Activated CD4-positive, alpha-beta T cell treated with anti-CD3 and anti-CD28 coated beads, Interleukin-2, Interleukin-4, amounts not matched to agents 100 ng/mL and 50 ng/mL, durations not matched to agents 16 hours and 8 hours (primary cell): ENCODE measurements at places on chromosomes 3 and 15.
A peak's percentile ranks its signal among the peaks of the same experiment; 100 is the strongest.

GRCh38 chr3:14266361-14266760, 87.7 kb downstream of the LSM3 start:
- DNase-seq, result no peak

DNA sequence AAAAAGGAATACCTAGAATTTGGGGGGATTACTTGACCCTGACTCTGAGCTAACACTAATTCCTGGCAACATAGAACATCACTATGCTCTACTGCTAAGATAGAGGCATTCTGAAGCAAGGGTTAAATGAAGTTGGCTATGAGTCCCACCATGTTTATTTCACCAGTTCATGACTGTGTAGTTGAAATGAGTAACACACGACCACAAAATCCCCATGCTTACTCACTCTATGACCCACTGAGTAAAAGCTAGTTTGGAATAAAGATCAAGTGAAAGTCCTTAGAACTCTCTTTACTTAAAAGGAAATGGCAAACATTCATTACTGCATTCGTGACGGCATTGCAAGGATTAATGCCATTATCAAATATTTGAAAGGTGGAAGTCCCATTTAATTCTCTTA, 47.4 kb downstream of the MRPL46 start:
- peak; percentile 73 for DNase-seq

GRCh38 chr15:66938114-66938830, 127.1 kb upstream of the SMAD3 start:
- no peak for DNase-seq

DNA sequence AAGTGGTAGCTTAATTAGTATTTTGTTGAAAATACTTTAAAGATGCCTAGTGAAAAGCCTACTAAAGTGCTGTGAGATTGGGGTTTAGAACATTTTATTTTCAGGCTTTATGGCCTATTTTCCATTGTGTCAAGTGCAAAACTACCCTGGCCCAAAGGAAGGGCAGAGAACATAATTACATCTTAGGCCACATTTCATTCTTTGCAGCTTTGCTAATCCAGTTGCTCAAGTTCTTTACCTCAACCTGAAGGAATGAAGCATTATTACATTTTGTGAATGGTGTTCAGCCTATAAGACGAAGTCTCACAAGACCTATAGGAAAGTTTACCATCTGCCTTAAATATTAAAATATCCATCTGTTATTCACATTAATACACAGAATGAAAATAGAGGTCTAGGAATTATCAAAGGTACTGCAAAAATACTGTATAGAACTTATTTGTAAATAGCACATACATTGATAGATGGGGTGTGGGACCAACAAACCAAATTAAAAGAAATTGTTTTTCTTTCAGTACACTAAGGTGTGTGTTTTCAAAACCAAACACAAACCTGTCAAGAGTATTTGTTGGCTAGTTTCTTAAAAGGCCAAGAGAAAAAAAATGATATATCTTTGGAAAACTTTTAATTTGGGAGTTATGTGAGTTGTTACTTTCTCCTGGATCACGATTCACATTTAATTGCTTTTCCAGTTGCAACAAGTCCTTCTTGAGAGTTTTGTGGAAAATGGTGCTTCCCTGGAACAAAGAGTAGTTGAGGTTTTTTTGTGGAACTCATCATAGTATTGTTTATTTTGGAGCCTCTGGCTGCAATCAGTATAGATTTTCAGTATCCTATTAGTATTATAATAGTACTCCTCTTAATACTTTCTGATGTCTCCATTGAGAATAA, 12.0 kb upstream of the SETD5 start:
- no peak for DNase-seq

GRCh38 chr15:99155961-99156443, 51.1 kb downstream of the SYNM start:
- DNase-seq, result no peak

- no peak for DNase-seq
Measured at GRCh38 chr3:162605651-162606204, 1109.1 kb downstream of the OTOL1 start.

- no peak for DNase-seq
Measured at GRCh38 chr3:118987477-118987876, 47.2 kb downstream of the IGSF11 start.

- no peak for DNase-seq
Measured at GRCh38 chr3:172467170-172467824, 19.0 kb upstream of the GHSR start.

DNA sequence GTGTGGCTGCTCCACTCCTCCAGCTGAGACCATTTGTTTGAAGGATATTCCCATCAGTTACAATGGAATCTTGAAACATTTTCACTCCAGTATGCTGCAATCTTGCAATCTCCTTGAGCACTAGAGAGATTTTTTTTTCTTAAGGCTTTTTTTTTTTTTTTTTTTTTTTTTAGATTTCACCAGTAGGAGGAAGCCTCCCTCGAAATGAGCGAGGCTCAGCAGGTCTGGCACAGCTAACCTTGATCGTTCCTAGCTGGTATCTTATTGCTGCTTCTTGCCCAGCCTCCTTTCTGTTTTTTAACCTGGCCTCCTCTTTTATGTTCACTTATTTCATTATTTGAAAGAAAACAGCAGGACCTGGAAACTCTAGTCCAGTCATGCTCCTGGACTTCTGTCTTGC, 48.1 kb downstream of the RAP2B start:
- no peak for DNase-seq

GRCh38 chr3:15427182-15427880, at the start of the genes EAF1 and METTL6:
TSS of gene EAF1 (plus strand) at chr3:15427598. CDS start at chr3:15427780, 182 bp downstream.
TSS of gene METTL6 (minus strand) at chr3:15427544. CDS start at chr3:15426511, 1,033 bp downstream.
- peak; percentile 85 for DNase-seq

GRCh38 chr3:165233501-165234195, 37.5 kb upstream of the SLITRK3 start:
- DNase-seq, result no peak

- no peak for DNase-seq
Measured at GRCh38 chr3:190077395-190078045, 43.2 kb downstream of the P3H2 start.

DNA sequence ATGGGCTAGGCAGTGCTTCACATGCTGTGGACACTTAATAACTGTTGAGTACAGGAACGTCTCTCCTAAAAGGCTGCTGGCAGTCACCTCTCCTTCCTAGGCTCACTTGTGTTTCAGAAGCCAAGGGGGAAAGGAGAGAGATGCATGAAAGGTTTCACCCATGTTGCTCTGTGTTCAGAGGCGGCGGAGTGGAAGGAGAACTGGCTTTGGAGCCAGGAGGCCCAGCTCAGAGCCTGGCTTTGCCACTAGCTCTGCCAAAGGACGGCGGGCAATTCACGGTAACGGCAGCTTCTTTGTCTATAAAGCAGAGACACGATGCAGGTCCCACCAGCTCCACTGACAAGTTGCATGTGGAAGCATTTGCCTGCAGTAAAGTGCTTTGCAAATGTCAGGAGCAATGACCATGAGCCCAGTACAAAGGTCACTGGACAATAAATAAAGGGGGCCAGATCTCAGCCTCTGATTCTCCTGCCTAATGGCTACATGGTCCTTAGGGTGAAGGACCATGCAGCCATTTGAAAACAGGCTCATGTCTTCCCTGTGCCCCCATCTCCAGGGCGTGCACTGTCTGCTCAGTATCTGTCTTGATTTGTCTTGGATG, 171.7 kb upstream of the TLE3 start:
- DNase-seq, result no peak

DNA sequence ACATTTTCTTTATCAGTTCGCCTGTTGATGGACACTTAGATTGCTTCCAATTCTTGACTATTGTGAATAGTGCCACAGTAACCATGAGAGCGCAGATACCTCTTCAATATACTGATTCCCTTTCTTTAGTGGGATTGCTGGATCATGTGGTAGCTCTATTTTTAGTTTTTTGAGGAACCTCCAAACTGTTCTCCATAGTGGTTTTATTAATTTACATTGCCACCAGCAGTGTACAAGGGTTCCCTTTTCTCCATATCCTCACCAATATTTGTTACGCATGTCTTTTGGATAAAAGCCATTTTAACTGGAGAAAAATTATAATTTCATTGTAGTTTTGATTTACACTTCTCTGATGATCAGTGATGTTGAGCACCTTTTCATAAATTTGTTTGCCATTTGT, 59.3 kb downstream of the RASA2 start:
- no peak for DNase-seq

GRCh38 chr15:40918799-40919392, 10.2 kb upstream of the DLL4 start:
- DNase-seq, result no peak

GRCh38 chr3:44576613-44577012, 8.2 kb upstream of the ZNF660 start:
- DNase-seq, result no peak

- no peak for DNase-seq
Measured at GRCh38 chr15:57554812-57555179, 36.9 kb upstream of the MYZAP start.
